ENCODE measurements at places on chromosomes 1 and 21.

- DNase-seq = no peak
Measured at GRCh38 chr21:34690041-34690792, 21.4 kb downstream of the CLIC6 start.

GRCh38 chr1:183048087-183049085 is 25.2 kb downstream of the LAMC1 start:
- DNase-seq = no peak

DNA sequence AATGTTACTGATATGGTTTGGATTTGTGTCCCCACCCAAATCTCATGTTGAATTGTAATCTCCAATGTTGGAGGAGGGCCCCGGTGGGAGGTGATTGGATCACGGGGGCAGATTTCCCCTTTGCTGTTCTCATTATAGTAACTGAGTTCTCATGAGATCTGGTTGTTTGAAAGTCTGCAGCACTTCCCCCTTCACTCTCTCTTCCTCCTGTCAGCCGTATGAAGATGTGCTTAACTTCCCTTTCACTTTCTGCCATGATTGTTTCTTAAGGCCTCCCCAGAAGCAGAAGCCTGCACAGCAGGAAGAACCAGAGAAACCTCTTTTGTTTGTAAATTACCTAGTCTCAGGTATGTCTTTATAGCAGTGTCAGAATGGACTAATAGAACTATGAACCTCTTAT is 28.4 kb downstream of the TRIM33 start:
- no peak for DNase-seq

- DNase-seq = no peak
Measured at GRCh38 chr1:193310564-193310963, 124.2 kb upstream of the B3GALT2 start.

DNA sequence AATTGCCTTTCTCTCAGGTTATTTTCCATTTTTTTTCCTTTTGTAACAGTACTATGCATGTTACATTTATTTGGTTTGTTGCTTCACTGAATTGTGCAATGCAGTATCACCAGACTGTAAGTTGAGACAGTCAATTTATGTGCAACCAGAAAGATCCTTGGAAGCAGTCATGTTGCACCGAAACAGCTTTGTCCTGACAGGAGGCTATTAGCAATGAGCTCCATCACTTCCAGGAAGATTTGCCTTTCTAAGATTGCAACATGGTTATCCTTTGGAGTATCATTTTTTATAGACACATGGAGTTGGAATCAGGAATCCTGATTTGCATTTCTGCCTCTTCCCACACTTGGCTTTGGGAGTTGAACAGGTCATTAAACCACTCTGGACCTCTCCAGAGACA is 84.5 kb upstream of the ST6GALNAC5 start:
- DNase-seq = no peak

DNA sequence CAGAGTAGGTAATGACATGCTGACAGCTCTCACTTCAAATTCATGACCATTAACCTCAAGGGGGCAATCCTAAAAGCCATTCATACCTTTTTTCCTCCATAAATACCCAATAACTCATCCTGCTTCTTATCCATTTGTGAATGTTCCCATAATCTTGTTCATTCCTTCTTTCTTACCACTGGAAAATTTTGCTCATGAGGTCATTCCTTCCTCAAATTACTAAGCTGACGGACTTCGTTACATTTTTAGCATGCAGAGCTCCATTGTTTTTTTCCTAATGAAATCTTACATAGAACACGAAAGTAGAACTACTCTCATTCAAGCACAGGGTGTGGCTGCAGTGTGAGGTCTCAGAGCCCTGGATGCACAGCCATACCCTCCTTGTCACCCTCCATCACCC is 276.5 kb upstream of the DPYD start:
- no peak for DNase-seq

- no peak for DNase-seq
Measured at GRCh38 chr1:48103495-48103894, 106.3 kb upstream of the TRABD2B start.

GRCh38 chr1:171357179-171357578 is 43.2 kb downstream of the FMO4 start:
- no peak for DNase-seq

DNA sequence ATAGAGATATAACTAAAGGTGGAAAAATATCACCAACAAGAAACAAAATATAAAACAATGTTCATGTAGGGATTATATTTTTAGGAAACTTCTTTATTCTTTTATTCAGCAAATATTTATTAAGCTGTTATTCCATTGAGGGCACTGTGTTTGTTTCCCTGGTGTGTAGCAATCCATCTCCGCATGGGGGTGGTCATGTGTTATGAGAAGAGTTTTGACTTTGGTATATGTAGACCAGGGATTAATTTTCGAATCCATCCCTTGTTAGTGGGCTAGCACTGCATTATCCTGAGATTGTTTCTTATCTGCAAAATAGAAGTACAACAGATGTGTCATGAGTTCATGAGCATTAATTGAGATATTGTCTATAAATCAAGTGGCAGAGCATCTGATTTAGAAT is 190.2 kb upstream of the LRRC7 start:
- DNase-seq = no peak

DNA sequence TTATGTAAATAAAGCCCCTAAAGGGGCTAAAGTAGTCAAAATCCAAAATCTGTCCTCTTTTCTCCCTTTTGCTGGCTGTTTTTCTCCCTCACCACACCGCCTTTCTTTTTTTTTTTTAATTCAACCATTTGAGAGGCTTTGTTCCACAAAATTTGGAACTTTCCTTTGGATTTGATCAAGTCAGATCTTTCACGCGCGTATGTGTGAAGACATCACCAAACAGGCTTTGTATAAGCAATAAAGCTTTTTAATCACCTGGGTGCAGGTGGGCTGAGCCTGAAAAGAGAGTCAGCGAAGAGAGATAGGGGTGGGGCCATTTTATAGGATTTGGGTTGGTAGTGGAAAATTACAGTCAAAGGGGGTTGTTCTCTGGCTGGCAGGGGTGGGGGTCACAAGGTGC is 5.3 kb upstream of the HPDL start:
- no peak for DNase-seq

GRCh38 chr1:29352719-29353420 is 116.5 kb downstream of the PTPRU start:
- DNase-seq = no peak

GRCh38 chr1:65209005-65209885 is 61.2 kb downstream of the AK4 start:
- DNase-seq = no peak

- no peak for DNase-seq
Measured at GRCh38 chr1:213333121-213333520, 282.1 kb downstream of the RPS6KC1 start.

- DNase-seq = peak; percentile 60
Measured at GRCh38 chr1:112359961-112360767, 35.9 kb upstream of the CTTNBP2NL start.

GRCh38 chr1:2971609-2972008 is 49.7 kb upstream of the ACTRT2 start:
- no peak for DNase-seq

DNA sequence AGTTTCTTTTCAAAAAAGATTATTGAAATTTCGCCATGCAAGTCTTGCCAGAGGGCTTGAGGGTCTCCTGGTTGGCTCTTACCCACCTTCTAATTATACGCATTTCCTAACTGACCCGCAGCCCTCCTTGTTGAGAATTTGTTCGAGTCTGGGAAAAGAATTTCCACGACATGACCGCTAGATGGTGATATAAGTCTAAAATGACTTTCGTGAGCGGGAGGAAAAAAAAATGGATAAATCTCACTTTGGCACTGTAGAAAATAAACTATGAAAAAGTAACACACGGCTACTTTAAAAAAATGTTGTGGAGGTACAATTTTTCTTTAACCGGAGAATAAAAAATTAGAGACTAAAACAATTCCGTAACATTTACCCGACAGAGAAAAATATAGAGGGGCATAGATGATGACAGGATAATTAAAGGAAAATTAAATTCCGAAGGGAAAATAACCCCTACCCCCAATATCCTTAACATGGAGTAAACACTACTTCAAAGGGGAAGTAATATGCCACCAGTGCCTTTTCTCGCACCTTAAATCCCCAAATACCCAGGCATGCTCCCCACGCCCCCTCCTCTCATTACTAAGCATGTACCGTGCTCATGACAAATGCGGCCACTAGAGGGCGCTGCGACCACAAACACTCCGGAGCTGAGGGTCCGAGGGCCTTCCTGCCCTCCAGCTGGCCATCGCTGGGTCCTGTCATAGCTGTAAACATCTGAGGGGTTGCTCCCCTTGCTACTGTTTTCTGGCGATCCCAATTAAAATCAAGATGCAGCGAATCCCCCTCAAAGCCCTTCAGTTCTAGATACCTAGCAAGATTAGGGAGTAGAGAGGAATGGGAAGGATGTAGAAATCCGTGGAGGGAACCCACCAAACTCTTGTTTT is 266.9 kb downstream of the ASTN1 start:
- peak; percentile 12 for DNase-seq

- no peak for DNase-seq
Measured at GRCh38 chr1:15424981-15425380, 13.3 kb upstream of the CTRC start.

- DNase-seq = no peak
Measured at GRCh38 chr1:37919277-37919676, 27.6 kb downstream of the INPP5B start.

GRCh38 chr1:159913451-159914192 is 11.7 kb downstream of the TAGLN2 start:
- DNase-seq = peak; percentile 66

DNA sequence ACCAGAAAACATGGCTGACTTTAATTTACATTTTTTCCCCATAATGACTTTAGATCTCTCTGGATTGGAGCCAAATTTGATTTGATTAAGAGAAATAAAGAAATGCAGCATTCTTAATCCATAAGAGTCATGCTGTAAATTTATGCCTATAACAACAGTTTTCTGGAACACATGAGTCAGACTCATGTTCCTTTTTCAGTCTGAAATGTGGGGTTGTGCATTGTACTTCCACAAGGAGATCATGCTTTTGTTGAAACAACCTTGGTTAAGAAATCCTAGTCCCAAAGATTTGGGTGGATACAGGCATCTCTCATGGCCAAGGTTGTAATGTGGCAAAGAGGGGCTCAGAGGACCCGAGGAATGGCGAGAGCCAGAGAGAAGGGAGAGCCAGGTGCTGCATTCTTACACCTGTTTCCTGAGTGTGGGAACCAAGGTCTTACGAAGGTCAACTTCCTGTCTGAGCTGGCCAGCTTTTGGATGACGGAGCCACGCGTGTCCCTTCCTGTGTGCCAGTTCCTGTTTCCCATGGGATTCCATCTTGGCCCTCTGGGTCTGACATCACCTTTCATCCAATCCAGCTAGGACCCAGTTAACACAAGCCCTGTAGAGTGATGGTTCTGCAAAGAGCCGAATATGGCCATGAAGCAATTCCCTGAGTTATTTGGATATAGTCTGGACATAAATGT is 23.1 kb downstream of the CLDN14 start:
- DNase-seq = no peak

- DNase-seq = no peak
Measured at GRCh38 chr21:45525910-45526306, 16.3 kb downstream of the SLC19A1 start.

DNA sequence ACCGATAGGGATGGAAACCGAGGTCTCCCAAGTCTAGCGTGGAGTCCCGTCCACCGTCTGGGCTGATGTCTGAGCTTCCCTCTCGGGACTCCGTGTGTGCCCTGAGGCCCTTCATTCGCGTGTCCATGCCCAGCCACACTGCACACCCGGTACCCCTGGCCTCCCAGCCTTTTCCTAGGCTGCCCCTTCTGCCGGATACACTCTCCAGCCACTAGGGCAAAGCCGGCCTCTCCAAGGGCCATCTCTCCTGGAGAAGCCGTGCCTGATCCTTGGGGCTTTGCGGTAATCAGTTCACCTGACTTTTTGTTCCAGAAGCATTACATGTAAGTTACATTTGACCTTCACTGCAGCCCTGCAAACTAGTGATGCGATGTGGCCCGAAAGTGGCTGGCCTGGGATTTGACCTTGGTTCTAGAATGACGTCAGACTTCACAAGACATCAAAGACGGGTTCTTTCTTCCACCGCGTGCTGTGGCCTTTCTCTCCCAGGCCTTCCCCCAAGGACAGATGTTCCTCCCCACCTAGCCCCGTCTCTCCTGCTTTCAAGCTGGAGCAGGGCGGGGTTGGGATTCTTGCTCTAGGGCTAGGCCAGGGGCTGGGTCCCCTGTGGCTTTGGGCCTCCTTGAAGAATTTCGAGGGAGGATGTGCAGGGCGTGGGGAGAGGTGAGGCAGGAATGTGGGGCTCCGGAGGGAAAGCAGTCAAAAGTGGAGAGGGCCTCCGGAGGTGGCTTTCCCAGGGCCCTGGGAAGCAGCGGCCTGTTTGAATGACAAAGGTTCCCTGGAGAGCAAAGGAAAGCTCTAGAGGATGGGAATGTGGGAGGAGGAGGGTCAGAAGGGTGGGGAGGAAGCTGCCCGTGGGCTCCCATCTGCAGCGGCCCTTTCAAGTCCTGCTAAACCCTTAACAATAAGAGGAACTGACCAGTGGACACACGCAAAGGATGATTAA is 49.7 kb upstream of the SLC2A1 start:
- DNase-seq = peak; percentile 14

GRCh38 chr1:202656057-202656456 is 54.2 kb downstream of the SYT2 start:
- DNase-seq = peak; percentile 7

GRCh38 chr1:67664048-67664447 is 21.0 kb upstream of the GADD45A start:
- no peak for DNase-seq

GRCh38 chr1:110877364-110877763 is 4.4 kb downstream of the CD53 start:
- no peak for DNase-seq

DNA sequence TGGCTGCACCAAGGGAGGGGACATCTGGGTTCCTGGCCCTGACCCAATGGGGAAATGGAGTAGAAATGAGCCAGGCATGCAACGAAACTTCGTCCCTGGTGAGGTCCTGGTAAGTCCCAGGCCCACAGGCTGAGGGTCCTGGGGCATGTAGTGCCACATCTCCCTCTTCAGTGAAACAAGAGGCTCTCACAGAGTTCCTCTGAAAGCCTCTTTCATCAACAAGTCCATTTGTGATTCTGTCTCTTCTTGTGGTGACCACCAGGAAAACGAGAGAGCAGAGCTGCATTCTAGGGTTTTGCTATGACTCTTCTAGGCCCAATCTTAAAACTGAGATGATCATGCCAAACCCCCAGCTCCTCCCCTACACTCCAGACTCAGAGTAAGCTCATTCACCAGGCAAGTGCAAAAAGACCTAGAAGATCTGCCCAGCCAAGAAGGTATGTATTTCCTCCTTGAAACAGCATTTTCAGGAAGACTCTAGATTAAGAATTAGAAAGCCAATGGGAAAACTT is 24.3 kb upstream of the RNF220 start:
- DNase-seq = no peak

DNA sequence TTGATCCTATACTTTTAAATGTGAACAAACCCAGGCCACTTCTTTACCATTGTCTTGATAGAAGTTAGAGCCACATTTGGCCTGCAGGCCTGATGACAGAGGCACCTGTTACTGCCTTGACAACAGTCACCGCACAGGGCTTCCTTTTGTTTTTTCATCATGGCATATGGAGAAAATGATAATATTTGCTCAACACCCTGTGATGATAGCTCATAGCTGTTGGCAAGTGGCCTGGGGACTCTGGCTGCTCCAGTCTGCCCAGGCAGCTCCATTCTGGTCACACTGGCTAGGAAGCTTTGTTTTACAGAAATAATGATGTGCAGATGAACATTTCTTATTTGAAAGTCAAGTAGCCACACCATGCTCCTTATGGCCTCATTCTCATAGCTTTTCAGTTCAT is 89.6 kb upstream of the GPR88 start:
- no peak for DNase-seq
